ENCODE measurements at places on chromosomes 16 and 17. TPM values are rescaled to one million over a fixed set of nuclear protein-coding genes. Genes with fewer than 3 reads are reported as not detected.

Gene TOX3
- 37.4 TPM for polyA plus RNA-seq

DNA sequence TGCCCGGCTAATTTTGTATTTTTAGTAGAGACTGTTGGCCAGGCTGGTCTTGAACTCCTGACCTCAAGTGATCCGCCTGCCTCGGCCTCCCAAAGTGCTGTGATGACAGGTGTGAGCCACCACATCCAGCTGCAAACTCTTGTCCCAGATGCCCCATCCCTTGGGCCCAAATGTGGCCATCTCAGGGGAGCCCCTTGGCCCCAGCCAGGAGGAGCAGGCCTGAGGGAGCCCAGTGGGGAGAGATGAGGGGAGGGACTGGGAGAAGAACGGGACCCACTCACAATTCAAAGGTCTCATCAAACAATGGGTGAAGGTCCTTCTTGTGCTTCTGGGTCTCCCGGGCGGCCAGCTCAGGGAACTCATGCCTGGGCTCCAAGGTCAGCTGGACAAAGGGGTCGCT is 14.5 kb downstream of the UNC13D start:
- DNase-seq, result no peak

DNA sequence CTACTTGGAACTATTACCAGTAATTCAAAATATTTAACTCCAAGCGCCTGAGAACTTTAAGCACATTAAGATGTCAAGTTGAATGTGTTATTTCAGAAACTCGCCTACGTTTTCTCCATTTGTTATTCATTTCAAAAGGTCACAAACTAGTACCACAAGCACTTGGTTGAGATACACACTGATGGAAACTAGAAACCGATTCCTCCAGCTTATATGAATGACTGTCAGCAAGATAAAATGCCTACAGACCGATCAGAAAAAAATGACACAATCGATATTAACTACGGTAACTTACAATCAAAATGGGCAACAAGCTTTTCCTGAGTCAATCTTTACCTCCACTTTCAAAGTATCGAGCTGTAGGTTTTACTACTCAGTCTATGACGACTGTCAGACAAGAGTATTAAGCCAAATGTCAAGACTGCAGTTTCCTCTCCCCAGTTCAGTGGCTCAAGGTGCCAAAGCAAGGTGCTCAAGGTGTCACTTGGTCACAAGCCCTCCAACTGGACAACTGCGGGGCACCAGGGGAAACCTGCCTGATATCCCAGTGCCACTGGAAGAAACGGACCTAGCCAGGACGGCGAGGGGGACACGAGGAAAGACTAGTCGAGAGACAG is 678 bp downstream of the SRP68 start:
- no peak for DNase-seq

GRCh38 chr17:64004903-64005733 is 7.0 kb downstream of the PRR29 start:
- no peak for DNase-seq

- DNase-seq, result no peak
Measured at GRCh38 chr17:10271106-10271562, 72.7 kb upstream of the GAS7 start.

Measured in renal pelvis (tissue), 12 donors.